CD4-positive, alpha-beta T cell treated with Interleukin-17A for 4 hours (primary cell): ENCODE measurements at places on chromosomes 16 and 17.

- peak; percentile 70 for DNase-seq
These were observed at the start of gene DNASE1 for GRCh38 chr16:3654249-3654991. Gene DNASE1, plus strand, starts transcription at chr16:3654691. Its CDS starts 683 bp downstream, at chr16:3655374.

GRCh38 chr16:26087091-26087490 lies 395.3 kb downstream of the HS3ST4 start:
- DNase-seq = no peak

GRCh38 chr17:77899498-77899897 lies 59.0 kb upstream of the TNRC6C start:
- DNase-seq = no peak

DNA sequence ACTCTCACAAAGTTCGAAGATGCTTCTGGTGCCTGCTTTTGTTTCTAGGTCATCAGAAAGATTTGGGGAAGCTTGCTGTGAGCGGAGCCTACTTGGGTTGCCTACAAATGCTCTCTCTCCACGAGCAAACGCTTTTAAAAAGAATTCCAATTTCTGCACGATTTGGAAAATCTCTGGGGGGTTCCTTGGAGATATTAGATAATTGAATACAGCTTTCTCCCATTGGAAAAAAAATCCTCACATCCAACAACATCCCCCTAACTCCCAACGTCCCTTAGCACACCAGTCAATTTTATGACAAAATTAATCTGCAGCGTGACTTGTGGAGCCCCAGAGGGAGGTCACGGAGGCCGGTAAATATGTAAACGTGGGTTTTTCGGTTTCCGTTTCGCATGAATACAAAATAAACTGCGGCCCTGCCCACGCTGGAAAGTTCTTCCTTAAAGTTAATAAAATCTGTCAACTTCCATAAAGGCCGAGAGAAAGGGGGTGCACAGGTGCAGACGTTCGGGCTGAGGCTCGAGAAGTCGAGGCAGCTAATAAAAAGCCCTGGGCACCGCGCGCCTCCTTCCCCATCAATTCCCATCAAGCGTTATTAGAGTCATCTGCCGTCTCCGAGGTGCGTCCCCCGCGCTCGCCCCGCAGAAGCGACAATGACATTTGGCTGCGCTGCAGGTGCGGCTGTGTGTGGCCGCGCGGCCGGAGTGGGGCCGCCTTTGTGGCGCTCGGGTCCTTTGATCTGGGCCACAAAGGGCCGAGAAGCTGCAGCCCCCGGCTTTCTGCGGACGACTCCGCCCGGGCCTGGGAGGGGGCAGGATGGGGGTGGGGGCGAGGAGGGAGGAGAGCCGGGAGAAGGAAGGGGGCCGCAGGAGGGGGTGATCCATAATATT lies 37.6 kb downstream of the SALL1 start:
- no peak for DNase-seq

GRCh38 chr17:38327936-38328335 lies 15.8 kb downstream of the GPR179 start:
- DNase-seq = no peak

GRCh38 chr17:35289222-35289621 lies 46.4 kb downstream of the SLFN5 start:
- DNase-seq = no peak

- no peak for DNase-seq
These were observed 278.4 kb upstream of the FOXF1 start for GRCh38 chr16:86231996-86232350.

- DNase-seq = peak; percentile 24
These were observed 39.5 kb downstream of the VMP1 start for GRCh38 chr17:59746849-59747445.

- no peak for DNase-seq
These were observed 11.3 kb downstream of the USB1 start for GRCh38 chr16:58012481-58012880.

GRCh38 chr16:17023606-17024005 lies 447.2 kb downstream of the XYLT1 start:
- DNase-seq = no peak

GRCh38 chr17:33242375-33243124 lies 50.5 kb downstream of the ASIC2 start:
- no peak for DNase-seq

DNA sequence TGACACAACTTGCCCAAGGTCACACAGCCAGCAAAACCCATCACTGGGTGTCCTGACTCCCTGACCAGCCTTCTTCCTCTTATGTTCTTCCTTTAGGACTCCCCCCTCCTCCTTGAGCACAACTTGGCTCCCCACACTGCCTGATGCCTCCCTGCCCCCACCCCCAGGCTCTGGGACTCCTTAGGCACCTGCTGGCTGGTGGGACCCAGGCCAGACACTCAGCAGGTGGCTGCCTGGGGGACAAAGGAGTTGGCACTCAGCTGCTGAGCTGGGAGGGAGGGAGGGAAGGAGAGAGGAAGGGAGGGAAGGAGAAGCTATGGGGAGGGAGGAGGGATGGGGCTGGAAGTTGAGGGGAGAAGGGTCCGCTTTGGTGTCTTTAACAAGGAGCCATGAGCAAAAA lies 8.0 kb downstream of the SEZ6 start:
- no peak for DNase-seq

- no peak for DNase-seq
These were observed 5.7 kb upstream of the C1QTNF8 start for GRCh38 chr16:1101573-1102332.

DNA sequence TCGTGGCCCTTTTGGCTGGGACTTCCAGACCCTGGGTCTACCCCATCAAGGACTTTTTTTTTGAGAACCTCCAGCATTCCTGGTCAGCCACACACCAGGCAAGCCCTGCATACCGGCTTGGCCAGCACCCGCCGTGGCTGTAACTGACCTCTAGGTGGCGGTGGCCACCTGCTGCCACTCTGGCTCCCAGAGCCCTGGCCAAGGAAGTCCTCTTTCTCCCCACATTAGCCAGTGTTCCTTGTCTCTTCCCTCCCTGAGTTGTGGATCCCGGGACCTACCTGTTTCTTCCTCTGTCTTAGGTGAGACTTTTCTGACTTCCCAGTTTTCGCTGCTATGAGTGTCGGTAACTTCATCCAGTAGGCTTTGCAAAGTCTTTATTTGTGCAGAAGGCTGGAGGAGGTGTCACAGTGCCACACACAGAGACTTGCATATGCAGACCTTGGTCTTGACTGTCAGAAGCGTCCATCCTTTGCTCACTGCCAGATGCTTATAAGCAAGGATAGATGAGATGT lies 348.3 kb downstream of the CPPED1 start:
- peak; percentile 52 for DNase-seq

- peak; percentile 94 for DNase-seq
These were observed at the start of gene MFSD11 for GRCh38 chr17:76737676-76738467. Gene MFSD11, plus strand, starts transcription at chr17:76738119. Its CDS starts 234 bp downstream, at chr17:76738353.

DNA sequence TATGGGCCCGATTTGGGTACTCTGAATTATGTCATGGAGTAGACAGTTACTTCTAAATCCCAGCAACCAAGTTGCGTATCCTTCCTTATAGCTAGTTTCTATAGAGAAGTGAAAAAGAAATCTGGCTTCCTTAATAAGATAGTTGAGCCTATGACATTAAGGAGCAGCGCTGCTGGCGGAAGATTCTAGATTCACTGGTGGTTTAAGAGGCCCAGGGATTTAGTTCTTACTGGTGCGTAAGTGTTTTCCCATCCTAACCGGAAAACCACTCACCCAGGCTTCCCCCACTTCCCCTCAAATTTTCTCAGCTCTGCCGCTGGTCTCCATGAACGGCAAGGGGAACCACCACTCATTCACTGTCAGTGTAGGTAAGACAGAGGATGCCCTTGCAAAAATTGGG lies 230.4 kb downstream of the CPPED1 start:
- no peak for DNase-seq

GRCh38 chr17:81084680-81085419 lies 49.9 kb downstream of the BAIAP2 start:
- DNase-seq = no peak

DNA sequence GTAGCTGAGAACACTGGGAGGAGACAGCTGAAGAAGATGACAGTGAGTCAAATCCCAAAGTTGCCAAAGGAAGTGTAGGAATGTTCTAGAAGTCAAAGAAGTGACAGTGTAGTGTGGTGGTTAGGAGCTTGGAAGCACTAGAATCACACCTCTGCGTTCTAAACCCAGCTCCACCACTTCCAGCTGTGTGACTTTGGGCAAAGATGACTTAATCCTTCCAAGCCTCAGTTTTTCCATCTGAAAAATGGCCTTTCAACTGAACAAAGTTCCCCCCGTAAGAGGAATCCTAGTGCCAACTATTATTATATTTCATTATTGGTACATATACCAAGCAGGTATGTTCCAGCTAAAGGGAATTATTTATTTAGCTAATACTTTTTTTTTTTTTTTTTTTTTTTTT lies 56.0 kb downstream of the IQCK start:
- no peak for DNase-seq

DNA sequence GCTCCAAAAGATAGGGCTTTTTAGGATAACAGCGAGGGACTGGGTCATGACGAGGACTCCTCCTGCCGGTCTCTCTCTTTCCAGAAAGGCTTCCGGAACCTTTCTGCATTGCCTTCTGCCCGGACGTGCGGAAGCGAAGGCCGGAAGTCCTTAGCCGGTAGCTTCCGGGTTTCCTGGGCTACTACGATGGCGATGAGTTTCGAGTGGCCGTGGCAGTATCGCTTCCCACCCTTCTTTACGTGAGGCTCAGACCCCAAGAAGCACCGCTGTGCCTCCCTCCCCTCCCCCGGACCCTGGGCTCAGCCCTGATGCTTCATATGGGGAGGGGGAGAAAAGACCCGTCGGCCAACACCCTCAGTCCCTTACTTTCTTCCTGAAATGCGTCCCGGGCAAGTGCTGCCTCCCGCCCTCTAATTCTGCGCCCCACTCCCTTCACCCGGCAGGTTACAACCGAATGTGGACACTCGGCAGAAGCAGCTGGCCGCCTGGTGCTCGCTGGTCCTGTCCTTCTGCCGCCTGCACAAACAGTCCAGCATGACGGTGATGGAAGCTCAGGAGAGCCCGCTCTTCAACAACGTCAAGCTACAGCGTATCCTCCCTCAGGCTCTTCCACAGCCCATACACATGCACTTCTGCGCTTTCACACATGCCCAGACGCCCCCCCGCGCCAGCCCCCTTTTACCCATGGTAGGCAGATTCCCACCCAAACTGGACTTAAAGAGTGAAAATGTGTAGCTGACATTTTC lies at the start of gene VPS25:
VPS25 (plus strand) TSS at position 160 of the 746 bp plus-strand sequence; CDS start at position 187, 27 bp downstream.
- DNase-seq = peak; percentile 79

DNA sequence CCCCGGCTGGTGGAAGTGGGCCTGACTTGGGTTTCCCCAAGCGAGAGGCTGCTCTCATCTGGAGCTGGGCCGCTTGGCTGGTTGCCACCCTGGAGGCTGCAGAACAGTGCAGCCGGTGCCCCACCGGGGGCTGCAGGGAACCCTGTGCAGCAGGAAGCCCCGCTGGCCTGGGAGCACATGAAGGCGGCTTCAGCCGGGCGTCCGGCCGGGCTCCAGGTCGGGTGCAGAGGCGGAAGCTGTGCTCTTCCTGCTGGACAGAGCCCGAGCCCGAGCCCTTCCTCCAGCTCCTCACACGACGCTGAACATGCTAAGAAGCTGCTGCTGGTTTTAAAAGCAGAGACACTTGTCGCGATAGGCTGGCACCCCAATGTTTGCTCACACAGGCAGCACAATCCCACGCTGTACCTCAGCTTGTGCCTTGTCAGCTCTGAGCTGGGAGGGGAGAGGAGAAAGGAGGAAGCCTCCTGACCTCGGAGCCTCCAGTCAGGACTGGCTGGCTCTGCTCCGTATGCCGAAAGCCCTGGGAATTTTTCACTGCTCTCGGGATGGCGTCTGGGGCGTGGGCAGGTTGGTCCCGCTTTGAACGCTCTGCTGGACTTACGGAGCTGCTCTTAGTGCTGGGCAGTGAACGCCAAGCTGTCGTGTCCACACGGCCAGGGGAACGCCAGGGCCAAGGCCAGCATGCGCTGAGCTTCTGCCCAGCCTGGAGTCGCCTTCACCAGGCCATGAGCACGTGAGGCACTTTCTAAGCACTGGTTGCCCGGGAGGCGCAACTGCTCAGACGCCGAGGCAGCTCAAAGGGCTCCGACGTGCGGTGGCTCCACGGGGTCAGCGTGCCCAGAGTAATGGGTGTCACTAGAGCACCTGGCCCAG lies 8.8 kb downstream of the CDK5R1 start:
- no peak for DNase-seq
